ENCODE measurements at places on chromosomes 2 and 18. TPM values are rescaled to one million over a fixed set of nuclear protein-coding genes. Genes with fewer than 3 reads are reported as not detected.

GRCh38 chr2:149468636-149469035, 118.9 kb downstream of the MMADHC start:
- H3K4me1 ChIP-seq: peaks cover 12% of the 10 kb centered on the region
- DNase-seq: no peak
- no peaks in the 10 kb centered on the region for H3K27me3 ChIP-seq
- no peak overlapping the region for H3K4me3 ChIP-seq
- H3K36me3 ChIP-seq: no peaks in the 10 kb centered on the region
- H3K27ac ChIP-seq: no peak overlapping the region

- no peaks in the 10 kb centered on the region for H3K36me3 ChIP-seq
- H3K4me3 ChIP-seq: no peak overlapping the region
- H3K27ac ChIP-seq: no peak overlapping the region
- H3K4me1 ChIP-seq: peaks cover 4% of the 10 kb centered on the region
Measured at GRCh38 chr2:17522303-17522702, 4.1 kb upstream of the RAD51AP2 start.

GRCh38 chr2:28415010-28415409, 22.4 kb downstream of the FOSL2 start:
- DNase-seq: no peak
- no peaks in the 10 kb centered on the region for H3K4me1 ChIP-seq
- H3K4me3 ChIP-seq: no peak overlapping the region
- H3K27ac ChIP-seq: no peak overlapping the region
- peaks cover 24% of the 10 kb centered on the region for H3K36me3 ChIP-seq

- H3K4me1 ChIP-seq: no peaks in the 10 kb centered on the region
- H3K27ac ChIP-seq: no peak overlapping the region
- no peaks in the 10 kb centered on the region for H3K27me3 ChIP-seq
- peaks cover 23% of the 10 kb centered on the region for H3K36me3 ChIP-seq
Measured at GRCh38 chr2:88027697-88028389, 11.5 kb upstream of the RNU2-63P start.

- no peak for DNase-seq
- no peaks in the 10 kb centered on the region for H3K36me3 ChIP-seq
- H3K27ac ChIP-seq: peak overlapping the region; percentile 5
Measured at GRCh38 chr18:35618289-35618688, 36.7 kb downstream of the GALNT1 start.

GRCh38 chr2:65062843-65063825, 6.9 kb downstream of the CEP68 start:
- no peaks in the 10 kb centered on the region for H3K27me3 ChIP-seq
- H3K4me3 ChIP-seq: no peak overlapping the region
- H3K36me3 ChIP-seq: no peaks in the 10 kb centered on the region
- DNase-seq: peak; percentile 41

DNA sequence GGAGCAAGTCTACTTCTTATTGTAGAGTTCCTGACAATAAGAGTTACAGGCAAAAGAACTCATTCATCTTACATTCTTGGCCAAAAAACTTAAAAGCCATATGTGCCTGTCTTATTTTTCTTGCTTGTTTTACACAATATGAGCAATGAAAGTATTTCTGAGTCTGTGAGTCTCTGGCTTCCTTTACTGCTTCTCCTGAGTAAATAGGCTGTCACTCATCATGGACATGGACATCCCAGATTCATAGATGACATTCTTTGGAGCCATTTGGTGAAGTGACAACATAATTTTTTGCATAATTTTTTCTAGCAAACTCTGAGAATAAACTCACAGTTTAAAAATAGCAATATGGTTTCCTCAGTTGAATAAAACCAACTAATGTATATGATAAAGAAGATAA, 179.3 kb downstream of the SNTG2 start:
- no peaks in the 10 kb centered on the region for H3K4me1 ChIP-seq
- no peak overlapping the region for H3K4me3 ChIP-seq
- no peaks in the 10 kb centered on the region for H3K27me3 ChIP-seq
- no peak for DNase-seq

GRCh38 chr2:25806941-25807340, 71.3 kb downstream of the ASXL2 start:
- H3K36me3 ChIP-seq: peaks cover 47% of the 10 kb centered on the region
- no peak overlapping the region for H3K4me3 ChIP-seq
- H3K27ac ChIP-seq: no peak overlapping the region
- no peak for DNase-seq

GRCh38 chr18:305003-305501, 37.2 kb upstream of the THOC1 start:
- peak overlapping the region; percentile 19 for H3K27ac ChIP-seq
- peaks cover 23% of the 10 kb centered on the region for H3K4me1 ChIP-seq
- peak; percentile 55 for DNase-seq
- H3K36me3 ChIP-seq: no peaks in the 10 kb centered on the region
- no peaks in the 10 kb centered on the region for H3K27me3 ChIP-seq

DNA sequence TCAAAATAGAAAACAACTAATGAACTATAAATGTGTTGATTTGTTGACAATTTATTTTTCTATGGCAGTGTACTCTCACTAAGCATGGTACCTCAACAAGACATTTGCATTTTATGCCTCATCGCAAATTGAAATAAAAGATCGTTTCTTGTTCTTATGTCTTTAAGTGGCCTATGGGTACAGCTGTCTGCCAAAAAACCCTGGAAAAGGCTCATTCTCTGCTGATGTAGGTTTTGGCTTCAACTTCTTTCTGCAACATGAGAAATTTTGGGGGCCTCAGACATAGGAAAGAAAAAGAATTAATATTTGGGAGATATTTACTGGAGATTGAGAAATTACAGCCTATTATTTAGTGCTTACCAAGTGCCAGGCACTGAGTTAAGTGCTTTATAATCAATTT, 205.1 kb upstream of the DPP10 start:
- H3K27me3 ChIP-seq: no peaks in the 10 kb centered on the region
- DNase-seq: no peak
- no peaks in the 10 kb centered on the region for H3K4me1 ChIP-seq
- H3K4me3 ChIP-seq: no peak overlapping the region
- H3K27ac ChIP-seq: no peak overlapping the region

DNA sequence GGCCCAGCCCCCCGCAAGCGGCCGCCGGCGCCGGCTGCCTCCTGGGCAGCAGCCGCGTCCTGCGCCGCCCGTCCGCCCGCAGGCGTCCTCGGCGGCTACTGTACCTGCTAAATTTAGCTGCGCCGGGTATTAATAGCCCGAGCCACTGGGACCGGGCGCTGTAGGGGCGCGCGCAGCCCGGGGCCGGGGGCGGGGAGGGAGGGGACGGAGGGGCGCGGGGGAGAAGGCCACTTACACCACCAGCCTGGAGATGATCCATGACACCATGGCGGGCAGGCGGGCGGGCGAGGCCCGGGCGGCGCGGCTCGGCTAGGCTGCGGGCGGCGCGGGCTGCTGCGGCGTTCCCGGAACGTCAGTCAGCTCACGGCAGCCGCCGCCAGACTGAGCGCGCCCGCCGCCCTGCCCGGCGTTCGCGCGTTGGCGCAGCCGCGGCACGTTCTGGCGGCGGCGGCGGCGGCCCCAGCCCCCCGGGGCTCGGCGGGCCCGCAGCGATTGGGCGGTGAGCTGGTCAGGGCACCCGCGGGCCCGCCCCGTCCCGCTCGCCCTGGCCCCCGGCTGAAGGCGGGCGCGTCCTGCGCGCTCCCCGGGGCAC, at the start of gene REEP1:
REEP1 (minus strand) TSS at position 383 of the 592 bp plus-strand sequence; CDS start at position 267, 116 bp downstream.
- H3K4me1 ChIP-seq: peaks cover 12% of the 10 kb centered on the region
- peak; percentile 81 for DNase-seq
- H3K27me3 ChIP-seq: peaks cover 86% of the 10 kb centered on the region
- H3K36me3 ChIP-seq: no peaks in the 10 kb centered on the region
- H3K27ac ChIP-seq: no peak within 1 kb of the TSS
- peak within 1 kb of the TSS; percentile 74 for H3K4me3 ChIP-seq

- H3K4me3 ChIP-seq: peak overlapping the region; percentile 86
- no peaks in the 10 kb centered on the region for H3K27me3 ChIP-seq
- DNase-seq: no peak
- peaks cover 3% of the 10 kb centered on the region for H3K4me1 ChIP-seq
- H3K36me3 ChIP-seq: no peaks in the 10 kb centered on the region
Measured at GRCh38 chr2:30448308-30448707, 1.3 kb downstream of the LCLAT1 start.

GRCh38 chr18:56221195-56222065, 417.0 kb downstream of the TXNL1 start:
- H3K27ac ChIP-seq: no peak overlapping the region
- H3K27me3 ChIP-seq: no peaks in the 10 kb centered on the region
- H3K4me3 ChIP-seq: no peak overlapping the region
- no peaks in the 10 kb centered on the region for H3K36me3 ChIP-seq
- no peak for DNase-seq
- H3K4me1 ChIP-seq: no peaks in the 10 kb centered on the region

GRCh38 chr2:25035537-25036220, 6.2 kb upstream of the EFR3B start:
- H3K4me3 ChIP-seq: no peak overlapping the region
- peaks cover 18% of the 10 kb centered on the region for H3K27me3 ChIP-seq
- H3K36me3 ChIP-seq: no peaks in the 10 kb centered on the region
- no peak overlapping the region for H3K27ac ChIP-seq
- DNase-seq: no peak

The IL36G gene
- not detected for total RNA-seq

The TOGARAM2 gene
- total RNA-seq: 4.2 TPM

The CERKL gene
- not detected for total RNA-seq

The STAT4 gene
- total RNA-seq: 8.4 TPM

The TCF7L1 gene
- 90.6 TPM for total RNA-seq

The FSIP2 gene
- total RNA-seq: 8.4 TPM

The REG1A gene
- total RNA-seq: not detected

Measured in endodermal cell (in vitro differentiated cells).